Body of pancreas (tissue), 4 donors: ENCODE measurements at places on chromosomes 13 and 19.

GRCh38 chr13:27599845-27600553, 20.3 kb downstream of the LNX2 start:
- peak; percentile 46 for DNase-seq

- DNase-seq: no peak
Observed at GRCh38 chr19:13629687-13630357, 123.5 kb upstream of the CACNA1A start.

DNA sequence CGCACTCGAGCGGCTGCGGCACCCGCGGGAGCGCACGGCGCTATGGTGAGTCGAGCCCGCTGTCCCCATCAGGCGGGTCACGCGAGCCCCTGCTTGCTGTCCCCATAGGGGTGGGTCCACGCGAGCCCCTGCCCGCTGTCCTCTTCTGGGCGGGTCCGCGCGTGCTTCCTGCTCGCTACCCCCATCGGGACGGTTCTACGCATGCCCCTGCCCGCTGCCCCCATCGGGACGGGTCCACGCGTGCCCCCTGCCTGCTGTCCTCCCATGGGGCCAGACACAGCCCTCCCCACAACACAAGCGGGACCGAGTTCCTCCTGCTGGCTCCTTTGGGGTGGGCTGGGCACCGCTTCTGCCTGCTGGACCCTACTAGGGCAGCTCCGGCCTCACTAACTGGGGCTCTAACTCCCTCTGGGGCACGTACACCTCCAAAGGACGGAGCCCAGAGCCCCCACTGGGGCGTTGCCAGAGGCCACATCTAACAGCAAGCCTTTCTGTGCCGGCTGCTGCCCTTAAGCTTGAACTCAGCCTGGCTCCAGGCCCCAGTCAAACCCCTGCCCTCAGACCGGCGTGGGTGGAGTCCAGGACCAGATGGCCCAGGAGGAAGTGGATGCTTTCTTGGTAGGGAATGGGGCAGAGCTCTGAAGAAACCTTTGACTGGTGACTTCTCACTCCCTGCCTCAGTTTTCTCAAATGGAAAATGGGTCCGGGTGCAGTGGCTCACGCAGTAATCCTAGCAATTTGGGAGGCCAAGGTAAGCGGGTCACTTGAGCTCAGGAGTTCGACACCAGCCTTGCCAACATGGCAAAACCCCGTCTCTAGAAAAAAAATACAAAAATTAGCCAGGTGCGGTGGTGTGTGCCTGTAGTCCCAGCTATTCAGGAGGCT, 722 bp downstream of the COLGALT1 start:
- peak; percentile 74 for DNase-seq

DNA sequence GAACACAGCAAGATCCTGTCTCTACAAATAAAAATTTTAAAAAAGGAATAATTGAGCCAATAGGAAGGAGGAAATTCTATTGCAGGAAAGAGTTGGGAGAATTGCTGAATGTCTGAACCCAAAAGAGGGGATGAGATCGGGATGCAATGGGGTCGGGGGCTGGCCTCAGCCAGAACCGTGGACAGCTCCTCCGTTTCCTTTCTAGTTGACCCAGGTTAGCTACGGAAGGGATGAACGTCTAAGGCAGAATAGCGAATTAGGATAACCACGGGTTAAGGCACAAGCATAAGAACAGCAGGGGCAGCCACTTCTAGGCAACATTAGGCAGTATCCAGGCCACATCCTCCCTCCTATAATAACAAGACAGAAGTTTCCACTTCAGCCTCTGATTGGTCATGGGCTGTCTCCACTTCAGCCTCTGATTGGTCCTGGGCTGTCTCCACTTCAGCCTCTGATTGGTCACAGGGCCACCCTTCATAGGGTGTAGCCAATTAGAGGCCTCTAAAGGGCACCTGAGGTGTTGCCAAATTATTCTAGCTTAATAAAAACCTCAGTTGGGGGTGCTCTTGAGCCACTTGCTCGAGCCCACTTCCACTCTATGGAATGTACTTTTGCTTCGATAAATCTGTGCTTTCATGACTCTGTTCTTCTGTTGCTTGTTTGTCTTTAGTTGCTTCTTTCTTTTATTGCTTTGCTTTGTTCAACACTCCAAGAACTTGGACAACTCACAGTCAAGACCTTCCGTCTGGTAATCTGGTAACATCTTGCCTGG, 24.9 kb upstream of the TPM4 start:
- no peak for DNase-seq

DNA sequence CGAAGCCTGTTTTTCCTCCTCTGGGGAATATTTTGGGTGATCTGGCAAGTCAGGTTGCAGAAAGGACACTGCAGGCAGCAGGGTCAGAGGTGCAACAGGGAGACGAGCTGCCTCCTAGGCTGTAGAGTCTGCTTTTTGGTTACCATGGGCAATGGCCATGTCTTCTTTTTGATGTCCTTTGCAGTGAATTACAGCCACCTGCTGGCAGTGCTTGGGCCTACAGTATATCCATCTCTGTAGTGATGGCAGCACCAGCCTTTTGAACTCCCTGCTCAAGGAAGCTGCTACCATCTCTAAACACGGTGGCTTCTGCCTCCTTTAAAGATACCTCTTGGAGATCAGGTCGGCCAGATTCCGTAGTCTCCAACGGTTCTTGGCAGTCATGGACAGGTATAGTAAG, 73.9 kb downstream of the WTIP start:
- peak; percentile 18 for DNase-seq

GRCh38 chr19:984165-984967, at the start of gene WDR18:
Gene WDR18 (plus strand): TSS chr19:984345. CDS start chr19:984354, 9 bp downstream.
- peak; percentile 93 for DNase-seq

DNA sequence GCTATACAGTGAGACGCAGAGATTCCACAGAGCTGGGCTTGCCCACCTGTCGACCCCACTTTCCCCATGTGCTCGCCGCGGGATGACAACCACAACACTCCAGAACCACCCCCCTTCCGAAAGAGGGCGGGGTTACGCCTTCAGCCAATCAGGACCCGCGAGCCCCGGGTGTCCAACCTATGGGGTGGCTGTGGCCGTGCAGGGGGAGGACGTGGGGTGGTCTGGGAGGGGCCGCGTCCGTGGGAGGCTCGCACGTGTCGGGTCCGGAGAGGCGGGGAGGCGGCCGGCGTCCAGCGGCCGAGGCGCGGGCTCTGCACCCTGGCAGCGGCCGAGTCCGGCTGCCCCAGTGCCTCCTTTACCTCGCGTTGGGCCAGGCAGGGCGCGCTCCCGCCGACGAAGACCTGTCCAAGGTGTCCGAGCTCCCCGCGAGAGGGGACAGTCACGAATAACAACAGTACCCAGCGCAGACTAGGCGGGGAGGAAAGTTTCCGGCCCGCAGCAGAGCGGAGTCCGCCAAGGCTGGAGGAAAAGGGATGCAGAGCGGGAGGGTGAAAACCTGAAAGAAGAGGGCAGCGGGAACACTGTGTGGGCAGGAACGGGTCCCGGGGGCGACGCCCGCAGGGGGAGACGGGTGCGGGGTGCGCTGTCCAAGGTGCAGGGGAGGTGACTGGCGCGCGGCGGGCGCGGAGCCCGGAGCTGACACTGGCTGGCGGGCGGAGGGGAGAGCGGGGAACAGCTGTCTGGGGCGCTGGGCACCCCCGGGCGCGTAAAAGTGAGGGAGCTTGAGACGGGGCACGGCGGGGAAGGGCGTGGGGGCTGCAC, 911 bp downstream of the ENOX1 start:
- peak; percentile 71 for DNase-seq

DNA sequence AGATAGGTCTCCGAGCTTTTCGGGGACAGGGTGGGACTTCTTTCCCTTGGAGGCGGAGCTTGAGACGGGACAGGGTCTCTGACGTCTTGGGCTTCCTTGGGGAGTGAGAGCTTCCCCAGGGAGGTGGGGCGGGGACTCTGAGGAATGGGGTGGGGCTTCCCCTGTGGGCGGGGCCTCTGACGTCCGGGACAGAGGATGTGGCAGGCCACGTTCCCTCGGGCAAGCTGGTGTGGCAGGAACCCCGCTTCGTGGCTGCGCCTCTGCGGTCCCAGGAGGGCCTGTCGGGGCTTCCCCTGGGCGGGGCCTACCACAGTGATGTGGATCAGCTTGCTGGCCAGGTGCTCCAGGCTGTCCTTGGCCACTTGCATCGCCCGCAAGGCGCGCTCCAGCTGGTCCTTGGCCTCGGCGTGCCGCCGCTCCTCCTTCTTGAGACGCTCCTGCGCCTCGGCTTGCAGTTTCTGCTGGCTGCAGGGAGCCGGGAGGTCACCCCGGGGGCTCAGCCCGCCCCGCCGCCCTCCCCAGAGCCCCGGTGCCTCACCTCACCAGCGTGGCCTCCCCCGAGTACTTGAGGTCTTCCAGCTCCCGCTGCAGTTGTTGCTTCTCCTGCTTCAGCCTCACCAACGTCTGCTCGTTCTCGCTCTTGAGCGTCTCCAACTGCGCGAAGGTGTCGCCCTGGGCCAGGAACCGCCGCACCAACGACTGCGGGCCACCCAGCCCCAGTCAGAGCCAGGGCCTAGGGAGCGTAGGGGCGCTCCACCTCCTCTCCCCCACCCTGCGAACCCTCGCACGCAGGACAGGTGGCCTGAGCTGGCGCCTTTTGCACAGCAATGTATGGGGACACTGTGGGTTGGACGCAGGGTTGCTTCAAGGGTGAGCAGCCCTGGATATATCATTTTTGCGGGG, 3.3 kb upstream of the RGL3 start:
- DNase-seq: peak; percentile 86

- no peak for DNase-seq
Observed at GRCh38 chr19:35848486-35848885, 3.8 kb downstream of the NPHS1 start.

- no peak for DNase-seq
Observed at GRCh38 chr19:44212866-44213346, 574 bp downstream of the ZNF227 start.

DNA sequence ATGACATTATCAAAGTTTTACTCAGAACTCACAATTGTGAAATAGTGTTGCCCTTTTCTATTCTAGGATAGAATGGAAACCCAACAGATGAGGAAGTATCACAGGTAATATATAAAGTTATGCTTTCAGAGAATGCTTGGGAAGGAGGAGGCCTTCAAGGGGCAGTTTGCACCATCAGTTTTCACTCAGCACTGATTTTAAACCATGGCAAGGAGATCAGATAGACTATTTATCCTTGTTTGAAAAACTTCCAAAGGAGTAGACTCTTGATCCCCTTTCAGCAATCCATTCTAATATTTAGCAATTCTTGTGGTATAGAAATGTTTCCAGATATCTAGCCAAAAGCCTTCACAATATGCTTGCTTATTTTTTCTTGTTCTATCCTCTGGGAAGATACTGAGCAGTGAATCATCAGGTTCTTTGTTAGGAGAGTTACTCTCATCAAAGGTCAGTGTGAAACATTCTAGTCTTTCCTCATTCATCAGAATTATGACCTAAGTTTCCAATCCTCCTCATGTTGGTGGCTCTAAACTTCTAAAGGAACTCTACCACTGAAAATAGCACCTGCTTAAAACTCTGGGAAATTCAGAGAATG, 3.8 kb downstream of the GPC6 start:
- no peak for DNase-seq

- DNase-seq: no peak
Observed at GRCh38 chr13:74919914-74920313, 562.1 kb downstream of the TBC1D4 start.

GRCh38 chr13:39586151-39586550, 16.8 kb downstream of the LHFPL6 start:
- DNase-seq: no peak

DNA sequence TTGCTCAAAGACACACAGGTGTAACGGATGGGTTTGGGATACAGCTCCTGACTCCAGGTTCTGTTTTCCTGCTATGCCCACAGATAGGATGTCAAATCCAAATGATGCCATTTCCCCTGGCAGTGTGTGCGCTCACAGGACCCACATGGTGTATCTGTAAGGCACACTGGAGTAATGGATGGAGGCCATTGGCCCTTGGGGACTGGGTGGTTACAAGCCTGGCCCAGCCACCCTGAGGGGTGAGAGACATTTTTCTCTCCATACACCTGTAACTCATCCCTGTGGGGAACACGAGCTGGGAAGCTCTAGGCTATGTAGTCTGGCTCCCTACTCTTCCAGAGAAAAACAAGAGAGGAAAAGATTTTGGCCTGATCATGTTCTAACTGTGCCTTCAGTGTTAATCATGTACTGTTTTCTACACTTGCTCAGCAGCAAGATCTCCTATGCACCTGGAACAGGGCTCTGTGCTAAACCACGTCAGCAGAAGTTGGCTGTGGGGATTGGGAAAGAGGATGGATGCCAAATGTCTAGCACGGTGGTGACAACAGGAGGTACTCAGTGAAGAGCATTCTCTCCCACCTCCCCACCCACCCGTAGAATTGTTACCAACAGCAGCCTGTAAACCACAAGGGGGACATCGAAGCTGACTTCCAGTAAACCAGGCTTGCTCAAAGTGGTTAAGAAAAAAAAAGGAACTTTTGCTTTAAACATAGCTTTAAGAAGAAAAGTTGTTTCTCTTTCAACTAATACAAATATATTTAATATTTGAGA, 237.0 kb downstream of the LACC1 start:
- no peak for DNase-seq

- DNase-seq: no peak
Observed at GRCh38 chr19:28514166-28514565, 698.8 kb downstream of the UQCRFS1 start.

- DNase-seq: no peak
Observed at GRCh38 chr13:100658363-100658762, 16.2 kb downstream of the TMTC4 start.

GRCh38 chr19:13484166-13484565, 22.1 kb downstream of the CACNA1A start:
- DNase-seq: no peak

DNA sequence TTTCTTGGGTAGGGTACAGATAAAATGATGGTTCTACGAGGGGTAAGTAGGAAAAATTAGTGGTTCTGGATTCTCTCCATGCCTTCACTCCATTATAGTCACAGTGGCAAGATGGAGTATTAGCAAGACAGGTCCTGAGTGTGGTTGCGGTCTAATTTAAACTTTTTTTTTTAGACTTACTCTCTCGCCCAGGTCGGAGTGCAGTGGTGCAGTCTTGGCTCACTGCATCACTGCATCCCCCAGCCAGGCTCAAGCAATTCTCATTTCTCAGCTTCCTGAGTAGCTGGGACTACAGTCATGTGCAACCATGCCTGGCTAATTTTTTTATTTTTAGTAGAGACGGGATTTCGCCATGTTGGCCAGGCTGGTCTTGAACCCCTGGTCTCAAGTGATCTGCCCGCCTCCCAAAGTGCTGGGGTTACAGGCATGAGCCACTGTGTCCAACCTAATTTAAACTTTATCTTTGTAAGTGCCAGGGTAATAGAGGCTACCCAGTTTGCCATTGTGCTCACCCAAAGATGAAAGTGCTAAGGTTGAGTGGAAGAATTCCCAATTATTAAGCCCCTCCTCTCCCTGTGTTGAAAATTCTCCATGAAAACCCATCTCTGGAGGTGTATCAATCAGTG, 135.6 kb downstream of the TM9SF2 start:
- DNase-seq: no peak

- no peak for DNase-seq
Observed at GRCh38 chr13:43014162-43014561, 9.2 kb upstream of the DNAJC15 start.
